ENCODE measurements at places on chromosomes 2 and 18. TPM values are rescaled to one million over a fixed set of nuclear protein-coding genes. Genes with fewer than 3 reads are reported as not detected.

Gene MREG
- total RNA-seq, result 9.8 TPM

Gene FAM110C
- total RNA-seq, result 0.51 TPM

DNA sequence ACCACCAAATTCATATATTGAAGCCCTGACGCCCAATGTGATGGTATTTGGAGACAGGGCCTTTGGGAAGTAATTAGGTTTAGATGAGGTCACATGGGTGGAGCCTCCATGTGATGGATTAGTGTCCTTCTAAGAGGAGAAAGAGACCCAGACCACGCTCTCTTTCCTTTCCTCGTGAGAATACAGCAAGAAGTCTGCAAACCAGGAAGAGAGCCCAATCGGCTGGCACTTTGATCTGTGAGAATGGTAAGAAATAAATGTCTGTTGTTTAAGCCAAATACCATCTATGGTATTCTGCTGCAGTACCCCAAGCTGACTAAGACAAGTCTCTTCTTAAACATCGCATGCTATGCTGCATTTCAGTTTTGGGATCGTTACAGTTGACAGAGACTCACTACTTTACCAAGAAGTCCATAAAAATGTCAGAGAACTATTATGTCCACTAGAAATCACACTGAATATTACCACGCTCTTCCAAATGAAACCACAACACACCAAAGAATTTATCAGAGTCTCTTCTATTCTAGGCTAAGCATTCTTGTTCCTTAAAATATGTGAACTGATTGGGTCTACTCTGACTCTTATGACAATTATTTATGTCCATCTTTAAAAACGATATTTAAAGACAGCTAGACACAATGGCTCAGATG lies 48.5 kb downstream of the LPIN2 start:
- no peaks in the 10 kb centered on the region for H3K27me3 ChIP-seq
- H3K36me3 ChIP-seq, result peaks cover 63% of the 10 kb centered on the region
- peaks cover 93% of the 10 kb centered on the region for H3K4me1 ChIP-seq
- peak overlapping the region; percentile 56 for H3K4me3 ChIP-seq
- DNase-seq, result no peak

Gene MROH2A
- not detected for total RNA-seq

Gene POTEE
- total RNA-seq, result 0.50 TPM

Gene RELCH
- total RNA-seq, result 20.5 TPM

DNA sequence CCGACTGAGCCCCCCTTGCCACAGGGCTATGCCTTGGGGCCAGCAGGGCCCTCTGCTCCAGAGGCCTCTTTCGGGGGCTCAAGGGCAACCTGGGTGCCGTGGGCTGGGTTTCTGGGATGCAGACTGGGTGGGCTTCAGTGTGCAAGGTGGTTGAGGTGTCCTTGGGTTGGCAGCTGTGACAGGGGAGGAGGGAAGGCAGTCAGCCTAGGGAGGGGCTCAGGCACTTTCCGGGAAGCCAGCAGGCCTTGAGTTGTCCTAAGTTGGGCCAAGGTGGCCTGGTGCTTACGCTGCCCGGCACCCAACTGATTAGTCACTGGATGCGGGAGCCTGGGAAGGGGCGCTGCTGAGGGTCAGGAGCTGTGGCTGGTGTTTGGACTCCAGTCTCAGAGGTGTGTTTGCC lies 199.5 kb downstream of the TWIST2 start:
- H3K27me3 ChIP-seq, result no peaks in the 10 kb centered on the region
- DNase-seq, result no peak
- H3K4me1 ChIP-seq, result no peaks in the 10 kb centered on the region
- H3K27ac ChIP-seq, result no peak overlapping the region

GRCh38 chr2:54977149-54977548 lies 73.1 kb downstream of the RTN4 start:
- H3K36me3 ChIP-seq, result peaks cover 27% of the 10 kb centered on the region
- no peak overlapping the region for H3K4me3 ChIP-seq
- DNase-seq, result no peak
- no peaks in the 10 kb centered on the region for H3K27me3 ChIP-seq

- no peaks in the 10 kb centered on the region for H3K4me1 ChIP-seq
- no peak overlapping the region for H3K4me3 ChIP-seq
- H3K36me3 ChIP-seq, result no peaks in the 10 kb centered on the region
- H3K27me3 ChIP-seq, result peaks cover 12% of the 10 kb centered on the region
- no peak overlapping the region for H3K27ac ChIP-seq
- DNase-seq, result no peak
Measured at GRCh38 chr2:11014026-11014425, 102.3 kb downstream of the KCNF1 start.

- no peaks in the 10 kb centered on the region for H3K4me1 ChIP-seq
- no peaks in the 10 kb centered on the region for H3K36me3 ChIP-seq
- H3K4me3 ChIP-seq, result no peak overlapping the region
- H3K27me3 ChIP-seq, result peaks cover 13% of the 10 kb centered on the region
- no peak for DNase-seq
- no peak overlapping the region for H3K27ac ChIP-seq
Measured at GRCh38 chr2:2112416-2113105, 218.5 kb downstream of the MYT1L start.

DNA sequence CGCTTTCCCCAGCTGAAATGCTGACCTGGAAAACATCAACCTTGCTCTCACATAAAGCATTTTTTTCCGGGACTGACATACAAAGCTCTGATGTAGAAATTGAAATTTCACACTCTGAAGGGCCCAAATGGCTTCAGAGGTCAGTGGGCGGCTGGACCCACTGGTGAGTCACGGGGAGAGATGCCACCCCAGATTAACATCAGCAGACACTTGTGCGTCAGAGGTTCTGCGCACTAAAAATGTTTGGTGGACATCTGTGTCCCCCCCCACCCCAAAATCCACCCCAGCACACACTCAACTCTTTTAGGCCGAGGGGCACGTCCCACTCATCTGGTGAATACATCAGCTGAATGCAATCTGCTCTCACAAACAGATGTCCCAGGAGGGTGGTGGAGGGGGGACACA lies 208.9 kb downstream of the ASB1 start:
- H3K27me3 ChIP-seq, result peaks cover 2% of the 10 kb centered on the region
- no peaks in the 10 kb centered on the region for H3K4me1 ChIP-seq
- no peak overlapping the region for H3K4me3 ChIP-seq
- no peaks in the 10 kb centered on the region for H3K36me3 ChIP-seq
- DNase-seq, result no peak

DNA sequence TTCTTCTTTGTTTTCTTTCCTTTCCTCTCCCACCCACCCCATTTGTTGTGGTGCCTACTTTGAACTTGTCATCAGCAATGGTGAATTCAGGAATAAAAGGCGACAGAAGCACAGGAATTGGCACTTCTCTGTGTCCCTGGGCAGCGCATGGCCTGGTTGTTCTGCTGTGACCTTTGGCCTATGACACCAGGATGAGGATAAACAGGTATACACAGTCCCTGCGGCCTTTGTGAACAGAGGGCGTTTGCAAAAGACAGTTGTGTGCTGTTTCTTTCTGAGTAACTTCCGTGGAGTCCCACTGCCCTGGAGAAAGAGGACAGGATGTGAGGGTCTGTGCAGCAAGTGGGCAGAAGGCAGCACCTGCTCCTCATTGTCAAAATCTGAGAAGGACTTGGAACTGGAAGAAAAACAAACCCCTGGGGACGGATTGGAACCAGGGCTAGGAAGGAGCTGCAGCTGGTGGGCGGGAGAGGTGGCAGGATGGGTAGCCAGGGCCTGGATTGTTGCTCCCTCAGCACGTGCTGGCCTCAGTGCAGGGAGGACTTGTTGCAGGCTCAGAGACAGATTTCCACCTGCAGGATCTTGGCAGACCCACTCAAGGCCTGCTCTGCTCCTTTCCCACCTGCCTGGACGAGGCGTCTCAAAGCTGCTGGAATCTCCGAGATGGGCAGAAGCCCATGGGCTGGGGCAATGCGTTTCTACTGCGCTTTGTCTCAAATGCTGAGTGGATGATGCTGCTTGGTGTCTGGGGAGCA lies 159.5 kb downstream of the ACKR3 start:
- H3K36me3 ChIP-seq, result no peaks in the 10 kb centered on the region
- H3K4me3 ChIP-seq, result no peak overlapping the region
- H3K27me3 ChIP-seq, result peaks cover 1% of the 10 kb centered on the region

- peak overlapping the region; percentile 58 for H3K4me3 ChIP-seq
- H3K4me1 ChIP-seq, result peaks cover 74% of the 10 kb centered on the region
- H3K27ac ChIP-seq, result peak overlapping the region; percentile 86
- peaks cover 13% of the 10 kb centered on the region for H3K36me3 ChIP-seq
- no peak for DNase-seq
- H3K27me3 ChIP-seq, result no peaks in the 10 kb centered on the region
Measured at GRCh38 chr2:68203587-68203986, 45.9 kb downstream of the PNO1 start.

DNA sequence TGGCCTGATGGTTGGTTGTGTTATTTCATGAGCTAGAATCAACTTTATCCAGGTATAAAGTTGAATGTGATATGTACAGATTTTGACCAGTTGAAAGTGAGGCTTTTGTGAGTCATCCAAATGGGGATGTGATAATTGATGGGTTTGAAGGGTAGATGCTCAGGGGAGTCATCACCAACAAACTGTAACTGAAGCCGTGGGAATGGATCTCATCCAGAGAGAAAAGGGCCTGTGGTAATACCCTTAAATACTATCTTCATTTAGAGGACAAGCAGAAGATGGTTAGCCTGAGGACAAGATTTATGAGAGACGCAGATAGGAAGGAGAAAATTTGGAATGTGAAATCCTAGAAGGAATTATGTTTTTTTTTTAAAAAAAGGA lies 90.5 kb upstream of the MYO3B start:
- H3K27me3 ChIP-seq, result no peaks in the 10 kb centered on the region
- no peak overlapping the region for H3K27ac ChIP-seq
- no peak overlapping the region for H3K4me3 ChIP-seq
- H3K36me3 ChIP-seq, result peaks cover 2% of the 10 kb centered on the region

DNA sequence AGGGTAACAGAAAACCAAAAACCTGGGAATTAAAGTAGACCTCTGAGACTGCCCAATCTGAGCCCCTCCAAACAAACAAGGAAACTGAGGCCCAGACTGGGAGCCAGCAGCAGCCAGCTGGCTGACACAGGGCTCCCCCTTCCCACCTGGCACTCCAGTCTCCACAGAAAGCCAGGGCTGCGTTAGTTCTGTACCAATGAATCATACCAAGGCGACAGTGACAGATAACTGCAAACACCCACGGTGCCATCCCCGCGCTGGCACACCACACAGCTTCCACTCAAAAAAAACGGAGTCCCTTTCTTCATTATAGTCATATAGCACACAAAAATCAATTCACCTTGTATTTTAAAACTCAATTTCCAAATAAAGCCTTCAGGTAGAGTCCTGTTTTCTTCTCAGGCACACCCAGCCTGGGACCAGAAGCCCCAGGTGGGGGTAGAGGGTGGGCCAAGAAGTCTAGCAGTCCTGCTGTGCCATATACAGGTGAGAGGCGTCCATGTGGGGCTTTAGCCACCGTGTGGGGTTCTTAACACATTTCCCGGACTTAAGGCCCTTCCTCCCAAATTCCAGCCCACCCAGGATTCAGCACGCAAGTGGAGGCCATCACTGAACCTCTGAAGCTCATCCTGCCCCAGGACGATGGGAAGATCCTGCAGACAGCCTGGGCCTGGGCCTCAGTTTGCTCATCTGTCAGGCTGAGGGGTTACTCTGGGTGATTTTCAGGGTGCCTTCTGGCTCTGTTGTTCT lies 1.2 kb downstream of the PER2 start:
- peaks cover 38% of the 10 kb centered on the region for H3K4me1 ChIP-seq
- DNase-seq, result peak; percentile 75
- peak overlapping the region; percentile 79 for H3K27ac ChIP-seq
- H3K4me3 ChIP-seq, result peak overlapping the region; percentile 74
- H3K27me3 ChIP-seq, result no peaks in the 10 kb centered on the region

- peak; percentile 20 for DNase-seq
- peaks cover 34% of the 10 kb centered on the region for H3K4me1 ChIP-seq
- H3K36me3 ChIP-seq, result no peaks in the 10 kb centered on the region
- H3K27me3 ChIP-seq, result peaks cover 4% of the 10 kb centered on the region
Measured at GRCh38 chr2:213065583-213066442, 85.6 kb downstream of the IKZF2 start.

- no peak overlapping the region for H3K4me3 ChIP-seq
- H3K27me3 ChIP-seq, result no peaks in the 10 kb centered on the region
- H3K36me3 ChIP-seq, result no peaks in the 10 kb centered on the region
- DNase-seq, result no peak
- H3K4me1 ChIP-seq, result no peaks in the 10 kb centered on the region
- H3K27ac ChIP-seq, result no peak overlapping the region
Measured at GRCh38 chr2:163757814-163758213, 22.0 kb upstream of the FIGN start.
